ENCODE measurements at places on chromosomes 12 and 14.

- no peak for DNase-seq
Observed at GRCh38 chr12:10320643-10321042, 13.0 kb downstream of the KLRD1 start.

GRCh38 chr12:52087961-52088820 lies 8.7 kb downstream of the SMIM41 start:
- DNase-seq: no peak

- DNase-seq: no peak
Observed at GRCh38 chr14:106166232-106166631, 639.8 kb downstream of the TMEM121 start.

GRCh38 chr14:101836135-101836534 lies 74.6 kb downstream of the PPP2R5C start:
- DNase-seq: peak; percentile 72

GRCh38 chr14:69133206-69134125 lies 19.5 kb downstream of the DCAF5 start:
- DNase-seq: peak; percentile 61

- DNase-seq: no peak
Observed at GRCh38 chr14:90387206-90387760, 9.5 kb upstream of the CALM1 start.

DNA sequence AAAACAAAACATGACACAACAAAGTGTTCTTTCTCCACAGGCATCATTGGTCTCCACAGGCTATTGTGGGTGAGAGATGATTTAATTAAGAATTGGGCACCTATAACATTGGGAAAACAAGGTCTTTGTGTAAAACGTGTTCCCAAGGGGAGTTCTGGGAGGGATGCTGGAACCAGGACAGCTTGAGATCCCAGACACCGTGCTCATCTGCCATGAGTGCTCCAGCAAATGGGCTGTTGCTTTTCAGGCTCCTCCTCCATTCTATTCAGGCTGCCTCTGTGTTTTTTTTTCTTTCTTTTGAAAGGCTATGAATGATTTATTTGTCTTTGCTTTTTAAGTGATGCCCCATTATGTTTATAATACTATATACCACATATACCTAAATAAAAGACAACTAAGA lies 122.4 kb downstream of the DACT1 start:
- no peak for DNase-seq
